ENCODE measurements at places on chromosomes 11 and 22.

- DNase-seq: no peak
Observed at GRCh38 chr11:92035488-92035887, 189.1 kb upstream of the FAT3 start.

DNA sequence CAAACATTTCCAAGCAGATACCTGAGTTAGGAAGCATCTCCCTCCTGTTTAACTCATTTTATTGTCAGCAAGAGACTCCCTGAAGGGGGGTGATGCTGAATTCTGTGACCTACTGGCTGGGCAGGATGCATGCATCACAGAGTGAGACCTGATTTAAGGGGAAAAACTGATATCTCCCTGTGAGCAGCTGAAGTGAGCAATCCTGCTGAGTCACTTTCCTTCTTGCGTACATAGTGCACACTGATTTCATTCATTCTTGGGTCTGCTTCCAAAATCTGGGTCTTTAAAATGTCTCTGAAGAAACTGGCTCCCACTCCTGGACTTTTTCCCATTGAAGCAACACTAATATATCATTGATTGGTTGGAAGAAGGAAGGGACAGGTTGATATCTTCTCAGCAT lies 23.3 kb downstream of the P4HA3 start:
- DNase-seq: no peak

- DNase-seq: no peak
Observed at GRCh38 chr11:134901542-134901941, 489.5 kb upstream of the B3GAT1 start.

DNA sequence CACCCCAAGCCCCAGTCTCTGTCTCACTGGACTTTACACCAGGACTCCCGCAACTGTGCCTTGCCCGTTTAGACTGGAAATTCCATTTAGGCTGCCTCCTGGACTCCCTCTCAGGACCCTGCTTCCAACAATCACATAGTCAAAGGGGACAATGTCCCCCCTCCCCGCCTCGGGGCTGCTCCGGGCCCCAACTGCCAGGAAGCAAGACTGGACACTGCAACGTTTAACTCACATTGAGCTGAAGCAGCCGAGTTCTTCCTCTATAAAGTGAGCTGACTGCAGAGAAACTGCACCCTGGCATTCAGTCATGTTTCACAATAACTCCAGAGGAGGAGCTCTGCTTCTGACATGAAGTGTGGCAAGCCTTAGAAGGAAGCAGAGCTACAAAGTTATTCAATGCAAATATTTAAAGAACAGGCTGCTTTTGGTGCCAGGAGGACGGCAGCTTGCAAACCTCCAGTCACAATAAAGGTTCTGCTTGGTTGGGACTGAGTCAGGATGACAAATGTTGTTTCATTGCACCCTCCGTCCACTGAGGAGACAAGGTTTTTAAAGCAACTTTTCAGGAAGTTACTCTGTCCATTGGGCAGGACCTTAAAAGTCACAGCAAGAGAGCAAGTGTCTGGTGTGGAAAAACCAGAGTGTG lies 19.9 kb downstream of the PACSIN2 start:
- DNase-seq: no peak

- DNase-seq: no peak
Observed at GRCh38 chr11:46982797-46983452, 46.4 kb downstream of the CSTPP1 start.

DNA sequence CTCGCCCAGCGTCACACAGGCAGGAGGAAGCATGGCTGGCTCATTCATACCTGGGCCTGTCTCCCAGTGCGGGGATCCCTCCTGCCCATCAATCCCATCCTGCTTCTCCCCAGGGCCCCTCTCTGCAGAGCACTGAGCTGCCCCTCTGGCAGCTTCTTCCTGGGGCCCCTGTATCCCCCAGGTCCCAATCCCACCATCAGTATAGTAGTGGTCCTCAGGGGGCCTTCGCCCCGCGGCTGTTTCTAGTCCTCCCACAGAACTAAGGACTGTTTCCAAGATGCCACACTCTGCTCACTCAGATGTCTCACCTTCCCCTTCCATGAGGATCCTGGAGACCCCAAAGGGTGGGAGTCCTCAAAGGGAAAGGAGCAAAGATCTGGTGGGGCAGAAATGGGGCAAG lies 97.6 kb downstream of the PDE2A start:
- DNase-seq: peak; percentile 10

DNA sequence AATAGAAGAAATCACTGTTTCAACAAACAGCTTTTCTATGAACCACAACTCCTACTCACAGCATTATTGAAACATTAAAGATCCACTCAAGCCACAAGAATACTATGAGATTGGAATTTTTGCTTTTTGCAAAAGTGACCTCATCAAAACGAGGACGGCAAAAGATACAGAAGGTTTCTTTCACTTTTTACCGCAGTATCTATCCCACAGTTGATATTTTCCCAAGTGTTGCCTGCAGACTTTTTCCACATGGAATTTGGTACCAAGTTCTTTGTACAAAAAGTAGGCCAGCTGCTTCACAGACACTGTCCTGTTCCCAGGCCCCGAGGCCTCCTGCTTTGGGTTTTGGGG lies 204.0 kb downstream of the TBC1D22A start:
- no peak for DNase-seq

GRCh38 chr22:20319041-20319744 lies 667 bp downstream of the DGCR6L start:
- no peak for DNase-seq

GRCh38 chr11:119641983-119642745 lies 86.8 kb downstream of the NECTIN1 start:
- no peak for DNase-seq

GRCh38 chr22:47564651-47565434 lies 802.4 kb downstream of the TBC1D22A start:
- DNase-seq: no peak

DNA sequence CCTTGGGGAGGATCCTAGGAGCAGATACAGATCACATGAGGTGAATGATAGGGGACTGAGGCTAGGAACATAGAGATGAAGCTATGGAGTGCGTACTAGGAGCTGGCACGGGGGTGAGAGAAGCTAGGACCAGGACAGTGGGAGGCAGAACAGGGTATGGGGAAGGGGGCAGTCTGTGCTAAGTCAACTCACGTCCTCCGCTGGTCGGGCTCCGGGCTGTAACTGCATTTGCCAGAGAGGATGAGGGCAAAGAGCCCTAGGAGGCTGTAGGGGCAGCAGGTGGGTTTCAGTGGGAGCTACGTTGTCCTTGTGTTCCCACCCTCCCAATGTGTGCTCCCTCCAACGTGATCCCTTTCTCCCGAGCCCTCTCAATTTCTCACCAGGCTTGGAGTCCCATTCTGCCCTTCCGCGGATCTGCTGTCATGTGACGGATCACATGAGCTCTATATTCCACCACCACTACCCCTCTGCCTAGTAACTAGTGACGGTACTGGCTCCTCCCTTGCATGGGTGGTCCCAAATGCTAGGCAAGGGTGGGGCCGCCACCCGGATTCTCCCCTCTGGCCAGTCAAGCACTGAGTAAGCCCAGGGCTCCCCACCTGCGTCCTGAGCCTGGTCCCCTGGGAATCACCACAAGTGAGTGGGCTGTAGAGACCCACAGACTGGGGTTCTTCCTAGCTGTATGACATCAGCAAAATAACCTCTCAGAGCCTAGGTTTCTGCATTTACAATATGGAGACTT lies at the start of gene TPP1:
TPP1 (minus strand) TSS at position 419 of the 742 bp plus-strand sequence; CDS start at position 397, 22 bp downstream.
- DNase-seq: peak; percentile 94

GRCh38 chr11:130022799-130023198 lies 20.2 kb upstream of the PRDM10 start:
- DNase-seq: no peak

DNA sequence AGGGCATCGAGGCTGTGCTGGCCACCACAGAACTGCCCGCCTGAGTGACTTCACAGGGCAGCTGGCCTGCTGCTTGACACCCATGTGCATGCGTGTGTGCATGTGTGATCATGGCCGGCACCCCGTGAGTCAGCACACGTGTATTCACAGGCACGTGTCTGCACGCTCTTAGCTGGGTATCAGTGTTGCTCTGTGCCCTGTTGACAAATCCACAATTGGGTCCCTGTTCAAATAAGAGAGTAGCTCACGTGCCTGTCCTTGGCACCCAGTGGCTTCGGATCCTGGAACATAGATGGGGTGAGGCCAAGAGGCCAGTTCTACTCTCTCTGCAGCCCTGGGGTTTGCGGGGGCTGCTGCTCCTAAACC lies 14.0 kb downstream of the B3GAT1 start:
- no peak for DNase-seq

DNA sequence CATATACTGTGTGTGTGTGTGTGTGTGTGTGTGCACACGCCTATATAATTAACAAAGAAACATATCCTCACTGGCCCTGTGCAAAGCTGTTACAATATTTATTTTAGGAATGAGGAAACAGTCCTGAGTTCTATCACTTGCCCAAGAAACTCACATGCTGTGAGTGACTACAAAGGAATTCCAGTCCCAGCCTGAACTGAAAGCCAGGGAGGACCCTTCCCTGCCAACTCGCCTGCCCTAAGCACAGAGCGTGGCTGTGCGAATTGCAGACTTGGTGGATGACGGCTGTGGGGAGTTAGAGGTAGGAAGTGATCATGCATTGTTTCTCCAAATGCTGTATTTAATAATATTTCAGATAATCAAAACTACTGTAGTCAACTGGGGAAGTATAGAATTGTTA lies 26.4 kb upstream of the CD5 start:
- no peak for DNase-seq

DNA sequence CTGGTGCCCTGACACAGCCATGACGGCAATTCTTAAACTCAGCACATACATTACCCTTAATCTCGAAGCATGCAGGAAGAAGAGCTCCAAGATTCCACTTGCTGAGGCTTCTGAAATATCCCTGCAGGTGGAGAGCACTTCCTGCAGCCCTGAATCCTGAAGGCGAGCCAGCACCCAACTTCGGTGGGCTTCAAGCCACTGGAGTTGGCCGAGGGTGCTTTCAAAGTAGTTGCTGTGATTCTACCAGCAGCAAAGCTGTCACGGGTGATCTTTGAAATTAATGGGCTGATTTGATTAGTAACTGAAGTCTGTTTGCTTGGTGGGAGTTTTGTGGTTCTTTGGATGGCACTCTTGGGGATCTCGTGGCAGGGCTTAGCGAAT lies 9.0 kb upstream of the FTH1 start:
- no peak for DNase-seq

GRCh38 chr11:4084406-4085125 lies 10.0 kb upstream of the RRM1 start:
- DNase-seq: no peak

DNA sequence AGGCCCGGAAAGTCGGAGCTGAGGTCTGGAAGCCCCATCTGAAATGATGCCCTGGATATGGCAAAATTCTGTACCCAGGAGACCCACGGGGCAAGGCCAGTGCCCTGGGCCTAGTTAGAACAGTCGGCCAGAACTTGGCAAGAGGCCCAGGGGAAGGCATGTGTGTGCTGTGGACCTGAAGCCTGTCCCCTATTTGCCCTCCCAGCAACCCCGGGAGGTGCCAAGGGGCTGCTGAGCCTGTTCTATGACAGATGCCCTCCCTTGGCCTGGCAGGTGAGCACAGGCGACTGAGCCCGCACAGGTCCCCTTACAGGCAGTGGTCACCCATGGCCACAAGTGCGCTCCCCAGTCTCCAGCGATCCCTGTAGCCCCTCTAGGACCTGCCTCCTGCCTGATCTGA lies 51.7 kb downstream of the NAT10 start:
- no peak for DNase-seq

GRCh38 chr11:12769834-12770345 lies 95.7 kb downstream of the TEAD1 start:
- DNase-seq: no peak

DNA sequence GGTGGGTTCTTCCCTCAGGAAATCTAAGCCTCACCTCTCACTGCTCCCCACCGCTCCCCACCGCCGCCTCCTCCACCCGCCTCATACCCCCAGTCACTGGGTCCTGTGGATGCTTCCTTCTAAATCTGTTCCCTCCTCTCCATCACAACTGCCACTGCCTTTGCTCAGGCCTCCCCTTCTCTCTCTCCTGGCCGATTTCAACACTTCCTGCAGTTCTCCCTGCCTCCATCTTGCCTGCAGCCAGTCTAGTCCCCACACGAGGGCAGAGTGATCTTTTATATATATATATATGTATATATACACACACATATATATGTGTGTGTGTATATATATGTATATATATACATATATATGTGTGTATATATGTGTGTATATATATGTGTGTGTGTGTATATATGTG lies 27.8 kb downstream of the CREB3L1 start:
- DNase-seq: no peak

DNA sequence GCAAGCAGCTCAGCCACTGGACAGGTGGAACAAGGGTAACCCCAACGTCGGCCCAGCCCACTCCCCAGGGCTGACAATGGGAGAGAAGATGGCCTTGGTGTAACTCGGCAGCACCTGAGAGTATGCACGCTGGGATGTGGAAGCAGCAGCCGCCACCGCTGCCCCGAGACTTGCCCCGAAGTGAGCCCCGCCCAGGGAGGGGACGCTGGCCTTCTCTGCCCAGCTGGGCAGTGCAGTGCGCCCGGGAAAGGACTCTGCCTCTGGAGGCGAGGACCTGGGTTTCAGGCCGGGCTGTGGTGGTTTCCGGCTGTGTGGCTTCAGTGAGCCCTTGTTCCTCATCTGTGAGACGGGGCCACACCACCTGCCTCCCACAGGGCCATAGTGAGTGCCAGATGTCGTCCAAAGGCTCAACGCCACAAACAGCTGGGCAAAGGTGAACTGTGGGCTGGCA lies 8.6 kb upstream of the POLDIP3 start:
- DNase-seq: no peak

GRCh38 chr22:21104126-21104691 lies 58.5 kb downstream of the LRRC74B start:
- DNase-seq: no peak

- no peak for DNase-seq
Observed at GRCh38 chr11:74756571-74756970, 7.9 kb downstream of the RNF169 start.

DNA sequence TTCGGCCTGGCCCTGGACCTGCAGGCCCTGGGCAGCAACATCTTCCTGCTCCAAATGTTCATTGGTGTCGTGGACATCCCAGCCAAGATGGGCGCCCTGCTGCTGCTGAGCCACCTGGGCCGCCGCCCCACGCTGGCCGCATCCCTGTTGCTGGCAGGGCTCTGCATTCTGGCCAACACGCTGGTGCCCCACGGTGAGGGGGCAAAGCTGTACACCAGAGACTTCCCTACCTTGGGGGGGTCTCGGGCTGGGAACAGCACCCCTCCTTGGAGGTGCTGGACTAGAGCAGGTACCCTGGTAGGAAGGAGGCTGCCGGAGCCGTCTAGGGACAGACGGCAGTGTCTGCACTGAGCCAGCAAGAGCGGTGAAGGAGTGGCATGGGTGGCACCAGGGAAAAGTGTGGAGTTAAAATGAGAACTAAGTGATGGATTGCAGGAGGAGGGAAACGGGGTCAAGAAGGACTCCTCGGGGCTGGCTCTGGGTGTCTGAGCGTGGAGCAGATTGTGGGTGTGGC lies 8.7 kb downstream of the SLC22A12 start:
- no peak for DNase-seq

DNA sequence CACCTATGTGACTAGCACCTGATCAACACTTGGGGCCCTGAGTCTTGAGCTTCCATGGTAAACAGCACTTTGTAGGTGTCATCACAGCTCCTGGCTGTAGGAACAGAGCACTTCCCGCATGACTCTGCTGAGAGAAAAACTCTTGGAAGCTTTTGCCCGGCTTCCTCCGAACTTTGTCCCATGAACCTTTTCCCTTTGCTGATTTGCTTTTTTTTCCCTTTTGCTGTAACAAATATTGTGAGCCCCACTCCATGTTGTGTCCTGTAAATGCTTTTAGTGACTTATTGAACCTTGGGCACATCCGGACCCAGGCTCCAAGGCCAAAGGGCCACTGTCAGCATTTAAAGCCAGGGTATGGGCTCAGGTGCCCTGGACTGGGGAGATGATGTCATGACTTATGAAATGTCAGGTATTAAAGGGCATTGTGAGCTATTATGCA lies 391.1 kb downstream of the TENM4 start:
- DNase-seq: no peak

Measured in GM12892 (cell line).